ENCODE measurements at places on chromosomes 2 and 18. TPM values are rescaled to one million over a fixed set of nuclear protein-coding genes. Genes with fewer than 3 reads are reported as not detected.

GRCh38 chr18:55354795-55355194 is 233.2 kb downstream of the TCF4 start:
- DNase-seq, result no peak

Gene ELMOD3
- 29.1 TPM for total RNA-seq

Gene ORC4
- total RNA-seq, result 48.1 TPM

DNA sequence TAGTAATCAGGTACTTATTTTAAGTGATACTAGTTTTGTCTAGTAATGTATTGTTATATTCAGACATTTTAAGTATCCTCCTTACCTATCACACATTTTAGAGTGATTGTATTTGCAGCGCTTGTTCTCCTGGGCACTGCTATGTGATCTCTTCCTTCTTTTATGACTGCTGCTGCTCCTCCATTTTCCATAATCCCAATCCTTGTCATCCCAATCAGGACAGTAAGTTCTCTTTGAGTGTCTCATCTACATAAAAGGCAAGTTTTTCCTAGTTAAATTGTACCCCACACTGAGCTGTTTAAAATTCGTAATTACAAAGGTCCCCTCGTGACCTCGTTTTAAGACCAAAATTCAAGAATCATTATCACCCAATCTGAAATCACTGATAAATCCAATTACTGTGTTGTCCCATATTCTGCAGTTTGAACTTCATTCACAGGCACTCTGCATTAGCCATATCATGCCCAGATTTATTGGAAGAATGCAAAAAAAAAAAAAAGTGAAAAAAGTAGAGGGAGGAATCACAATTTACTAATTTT is 2.8 kb downstream of the CLK1 start:
- no peak for DNase-seq

GRCh38 chr2:65922794-65923193 is 490.4 kb upstream of the SPRED2 start:
- peak; percentile 8 for DNase-seq

DNA sequence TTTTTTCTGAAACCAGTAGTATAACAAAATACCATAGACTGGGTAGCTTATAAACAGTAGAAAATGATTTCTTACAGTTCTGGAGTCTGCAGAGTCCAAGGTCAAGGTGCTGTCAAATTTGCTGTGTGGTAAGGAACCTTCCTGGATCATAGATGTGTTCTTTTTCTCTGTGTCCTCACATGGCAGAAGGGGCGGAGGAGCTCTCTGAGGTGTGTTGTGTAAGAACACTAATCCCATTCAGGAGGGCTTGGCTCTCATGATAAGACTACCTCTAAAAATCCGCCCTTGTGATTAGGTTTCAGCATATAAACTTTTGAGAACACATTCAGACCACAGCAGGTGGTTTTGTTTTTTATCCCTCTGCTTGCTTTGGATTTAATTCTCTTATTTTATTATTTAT is 25.7 kb downstream of the ANKRD62 start:
- DNase-seq, result no peak

Gene HOXD1
- total RNA-seq, result 4.9 TPM

Gene OR6B3
- total RNA-seq, result not detected

Gene DIPK1C
- total RNA-seq, result 0.27 TPM

GRCh38 chr2:230202430-230203109 is 17.2 kb downstream of the SP110 start:
- DNase-seq, result no peak

GRCh38 chr2:96952976-96953610 is 33.3 kb downstream of the FAM178B start:
- peak; percentile 42 for DNase-seq

Gene AOX1
- total RNA-seq, result 22.4 TPM

GRCh38 chr18:62663731-62664336 is 51.5 kb upstream of the PHLPP1 start:
- no peak for DNase-seq

GRCh38 chr18:74695170-74695569 is 97.5 kb downstream of the ZNF407 start:
- DNase-seq, result no peak

Gene C2orf78
- not detected for total RNA-seq

Gene MEIS1
- total RNA-seq, result 30.7 TPM
